ENCODE measurements at places on chromosomes 5 and 9. TPM values are rescaled to one million over a fixed set of nuclear protein-coding genes. Genes with fewer than 3 reads are reported as not detected.

GRCh38 chr9:6549106-6549800 lies 96.3 kb downstream of the GLDC start:
- no peaks in the 10 kb centered on the region for H3K27me3 ChIP-seq
- no peaks in the 10 kb centered on the region for H3K36me3 ChIP-seq
- no peaks in the 10 kb centered on the region for H3K4me1 ChIP-seq
- no peak overlapping the region for H3K4me3 ChIP-seq

The S1PR3 gene
- total RNA-seq: 22.3 TPM

The FGD3 gene
- 2.5 TPM for total RNA-seq

The LRRC26 gene
- not detected for total RNA-seq

The CLIC3 gene
- not detected for total RNA-seq

Data from sigmoid colon (tissue), 7 donors.